ENCODE measurements at places on chromosomes 7 and 10.

GRCh38 chr7:95716357-95717122 is 55.8 kb upstream of the DYNC1I1 start:
- no peak for DNase-seq

GRCh38 chr10:36578306-36578705 is 547.1 kb upstream of the ANKRD30A start:
- DNase-seq: no peak

DNA sequence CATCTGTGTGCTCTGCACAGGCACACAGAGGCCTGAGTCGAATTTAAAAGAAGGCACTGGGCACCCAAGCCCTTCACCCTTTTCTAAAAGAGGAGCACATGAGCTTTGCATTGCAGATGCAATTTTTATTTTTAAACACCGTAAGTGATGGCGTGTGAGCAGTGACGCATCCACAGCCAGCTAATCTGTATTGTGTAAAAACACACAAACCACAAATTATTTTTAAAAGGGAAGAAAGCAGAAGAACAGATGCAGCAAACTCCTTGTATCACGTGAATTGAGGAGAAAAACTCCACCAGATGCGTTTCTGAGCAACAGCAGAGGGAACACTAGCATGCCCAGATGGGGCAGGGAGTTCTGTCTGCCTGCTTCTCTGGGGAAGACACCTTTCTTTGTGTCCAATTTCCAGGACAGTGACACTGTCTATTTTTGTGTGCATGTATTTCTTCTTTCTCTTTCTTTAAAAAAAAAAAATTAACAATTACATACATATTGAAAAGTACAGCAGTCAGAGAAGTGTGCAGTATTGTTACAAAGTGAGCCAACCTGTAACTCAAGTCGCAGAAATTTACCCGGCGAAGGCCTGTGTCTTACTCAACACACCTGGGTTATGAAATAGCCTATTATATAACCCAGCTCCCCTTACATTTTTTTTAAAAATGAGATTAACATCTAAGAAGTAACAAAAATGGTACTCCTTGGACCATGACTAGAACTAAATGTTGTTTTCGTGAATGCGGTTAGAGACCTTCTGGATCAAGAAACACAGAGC is 39.2 kb downstream of the EEPD1 start:
- no peak for DNase-seq

- DNase-seq: no peak
These were observed 589.0 kb downstream of the NXPH1 start for GRCh38 chr7:9022456-9022855.

- no peak for DNase-seq
These were observed 309.7 kb downstream of the CTNNA3 start for GRCh38 chr10:67386260-67386659.

- DNase-seq: no peak
These were observed 44.3 kb downstream of the SORBS1 start for GRCh38 chr10:95516774-95517373.

DNA sequence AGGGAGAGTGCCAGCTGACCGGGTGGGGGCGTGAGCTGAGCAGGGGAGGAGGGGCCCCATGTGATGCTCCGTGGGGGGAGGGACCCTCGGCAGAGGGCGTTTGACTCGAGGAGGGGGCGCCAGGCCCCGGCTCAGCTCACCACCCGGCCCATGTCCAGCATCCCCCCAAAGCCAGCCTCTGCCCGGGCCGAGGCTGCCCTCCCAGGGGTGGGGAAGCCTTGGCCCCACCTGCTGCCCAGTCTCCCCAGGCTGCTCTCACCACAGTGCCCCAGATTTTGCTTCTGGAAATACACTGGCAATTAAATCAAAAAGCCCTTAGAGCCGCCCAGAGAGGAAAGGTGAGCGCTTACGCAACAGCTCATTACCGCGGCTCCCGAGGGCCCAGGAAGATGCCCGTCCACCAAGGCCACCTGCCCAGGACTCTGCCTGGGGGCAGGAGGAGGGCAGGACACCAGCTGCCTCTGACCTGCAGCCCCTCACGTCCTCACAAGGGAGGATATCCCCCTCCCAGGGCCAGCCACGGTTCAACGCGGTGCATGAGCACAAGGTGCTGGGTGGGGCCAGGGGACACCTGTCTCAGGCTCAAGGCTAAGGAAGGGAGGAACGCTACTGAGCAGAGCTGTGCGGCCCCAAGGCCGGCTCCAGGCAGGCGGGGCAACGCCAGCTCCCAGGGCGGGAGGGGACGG is 70.0 kb upstream of the INPP5A start:
- DNase-seq: no peak

- DNase-seq: no peak
These were observed 633.9 kb upstream of the POT1 start for GRCh38 chr7:125563557-125563956.

GRCh38 chr10:7984896-7985295 is 69.6 kb upstream of the GATA3 start:
- DNase-seq: no peak

- DNase-seq: no peak
These were observed 266 bp upstream of the STMP1 start for GRCh38 chr7:135662123-135662372.

DNA sequence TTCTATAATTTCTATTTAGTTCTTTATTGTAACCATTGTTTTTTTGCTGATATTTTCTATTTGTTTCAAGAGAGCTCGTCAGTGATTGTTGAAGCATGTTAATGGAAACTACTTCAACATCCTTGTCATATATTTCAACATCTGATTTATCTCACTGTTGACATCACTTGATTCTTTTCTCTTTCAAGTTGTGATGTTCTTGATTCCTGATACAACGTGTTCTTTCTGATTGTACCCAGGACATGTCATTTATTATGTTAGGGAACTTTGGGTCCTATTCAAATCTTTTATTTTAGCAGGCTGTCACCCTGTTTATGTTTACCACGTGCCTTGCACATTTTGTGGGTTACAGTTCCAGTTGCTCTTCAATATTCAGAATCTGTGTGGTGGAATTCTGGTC is 79.8 kb upstream of the RSU1 start:
- no peak for DNase-seq

- no peak for DNase-seq
These were observed 124.1 kb downstream of the MAD1L1 start for GRCh38 chr7:2108501-2109250.

GRCh38 chr7:25385506-25386136 is 157.3 kb upstream of the NPVF start:
- no peak for DNase-seq

DNA sequence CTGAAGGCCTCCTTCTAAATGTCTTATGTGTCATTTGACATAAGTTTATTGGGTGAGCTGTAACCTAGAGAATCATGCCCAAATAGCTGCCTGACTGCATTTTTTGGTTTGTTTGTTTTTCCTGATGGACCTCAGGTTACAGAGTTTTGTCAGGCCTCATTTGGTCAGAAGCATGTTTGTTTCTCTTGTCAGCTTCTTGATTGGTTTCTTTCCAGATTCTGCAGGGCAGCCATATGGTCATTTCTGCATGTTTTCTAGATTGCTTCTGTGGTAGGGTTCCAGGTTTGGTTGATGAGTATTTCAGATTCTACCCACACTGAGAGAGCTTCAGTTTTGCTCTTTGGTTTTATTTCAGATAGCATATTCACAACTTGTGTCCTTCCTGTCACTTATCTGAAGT is 28.0 kb downstream of the GLCCI1 start:
- DNase-seq: no peak

- DNase-seq: no peak
These were observed 73.5 kb upstream of the RSU1 start for GRCh38 chr10:16890691-16891090.

GRCh38 chr7:102823390-102824119 is 74.8 kb downstream of the FAM185A start:
- DNase-seq: no peak

GRCh38 chr10:76883596-76883995 is 754.0 kb downstream of the KCNMA1 start:
- no peak for DNase-seq

DNA sequence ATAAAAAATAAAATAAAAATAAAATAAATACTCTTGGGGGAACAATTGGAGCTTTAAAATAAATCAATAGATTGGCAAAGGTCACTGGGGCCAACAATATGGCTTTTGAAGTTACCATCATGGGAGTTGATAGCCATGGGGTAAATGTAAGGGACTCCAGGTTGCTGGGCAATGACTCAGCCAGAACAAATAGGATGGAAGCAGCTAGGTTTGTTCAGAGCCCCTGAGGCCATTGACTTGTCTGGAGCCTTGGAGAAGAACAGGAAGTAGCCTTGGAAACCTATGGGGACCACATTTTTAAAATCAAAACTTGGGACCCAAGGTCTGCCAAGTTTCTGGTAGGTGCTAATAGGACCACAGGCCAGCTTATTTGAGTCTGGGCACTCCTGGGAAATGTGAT is 20.2 kb upstream of the FRA10AC1 start:
- DNase-seq: no peak

DNA sequence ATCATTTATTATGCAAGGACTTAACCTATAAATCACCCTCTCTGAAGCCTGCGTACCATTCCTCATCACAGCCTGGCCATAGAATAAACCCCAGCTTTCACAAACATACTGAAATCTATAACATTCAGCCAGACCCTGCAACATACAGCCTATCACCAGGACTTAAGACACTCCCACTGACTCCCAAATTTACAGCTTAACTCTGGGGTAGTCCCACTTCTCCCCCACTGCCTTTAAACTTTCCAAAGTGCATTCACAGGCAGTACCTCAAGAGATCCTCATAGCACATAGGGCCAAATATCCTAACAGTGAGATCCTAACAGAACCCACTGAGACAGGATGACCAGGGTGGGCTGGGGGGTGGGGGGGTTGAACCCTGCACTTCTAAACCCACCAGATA is 3.5 kb downstream of the LDB1 start:
- no peak for DNase-seq

DNA sequence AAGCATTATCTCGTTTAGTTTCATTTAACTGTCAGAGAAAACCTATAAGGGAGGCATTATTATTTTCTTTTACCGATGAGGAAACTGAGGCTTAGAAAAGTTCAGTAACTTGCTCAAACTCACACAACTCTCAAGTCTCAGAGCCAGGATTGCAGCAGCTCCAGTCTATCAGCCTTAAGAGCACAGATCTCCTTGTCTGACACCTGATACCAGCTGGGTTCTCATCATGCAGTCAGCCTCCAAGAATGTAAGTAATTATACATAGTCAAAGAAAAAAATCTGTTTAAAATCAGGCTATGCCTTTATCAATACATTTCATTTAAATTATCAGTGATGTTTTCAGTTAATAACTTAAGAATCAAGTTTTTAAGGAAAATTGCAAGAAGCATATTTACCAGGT is 236.6 kb upstream of the TCF7L2 start:
- no peak for DNase-seq

GRCh38 chr10:123480845-123481244 is 185.3 kb upstream of the GPR26 start:
- no peak for DNase-seq

DNA sequence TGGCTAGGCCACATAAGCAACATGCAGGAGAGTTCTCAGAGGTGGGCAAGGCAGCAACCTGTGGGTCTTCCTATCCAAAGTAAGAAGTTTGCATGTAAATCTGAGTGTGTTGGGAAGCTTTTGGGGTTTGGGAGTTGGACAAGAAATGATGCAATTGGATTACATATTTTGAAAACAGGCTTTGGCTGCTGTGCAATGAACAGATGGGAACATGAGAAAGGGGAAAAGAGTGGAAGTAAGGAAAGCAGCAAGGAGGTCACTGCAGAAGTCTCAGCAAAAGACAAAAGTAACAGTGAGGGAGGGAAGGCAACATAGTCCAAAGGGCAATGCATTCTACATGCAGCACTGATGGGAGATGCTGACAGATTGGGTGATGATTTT is 61.1 kb upstream of the C10orf90 start:
- DNase-seq: no peak

DNA sequence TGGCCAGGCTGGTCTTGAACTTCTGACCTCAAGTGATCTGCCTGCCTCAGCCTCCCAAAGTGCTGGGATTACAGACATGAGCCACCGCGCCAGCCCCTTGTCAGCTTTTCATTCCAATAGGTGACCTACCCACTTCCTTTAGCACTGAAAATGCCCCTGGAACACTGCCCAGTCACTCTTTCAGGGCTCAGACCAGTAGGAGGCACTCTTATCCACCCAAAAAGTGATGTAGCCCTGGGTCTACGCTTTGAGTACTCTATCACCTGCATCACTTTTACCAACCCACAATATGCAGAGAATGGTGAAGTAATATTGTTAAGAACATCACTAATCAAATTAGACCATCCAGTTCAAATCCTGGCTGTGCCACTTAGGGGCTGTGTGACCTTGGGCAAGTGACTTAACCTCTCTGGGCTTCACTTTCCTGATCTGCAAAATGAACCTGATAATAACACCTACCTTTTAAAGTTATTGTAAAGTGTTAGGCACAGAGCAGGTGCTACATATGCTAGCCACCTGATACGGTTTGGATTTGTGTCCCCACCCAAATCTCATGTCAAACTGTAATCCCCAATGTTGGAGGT is 5.2 kb downstream of the CALN1 start:
- no peak for DNase-seq

DNA sequence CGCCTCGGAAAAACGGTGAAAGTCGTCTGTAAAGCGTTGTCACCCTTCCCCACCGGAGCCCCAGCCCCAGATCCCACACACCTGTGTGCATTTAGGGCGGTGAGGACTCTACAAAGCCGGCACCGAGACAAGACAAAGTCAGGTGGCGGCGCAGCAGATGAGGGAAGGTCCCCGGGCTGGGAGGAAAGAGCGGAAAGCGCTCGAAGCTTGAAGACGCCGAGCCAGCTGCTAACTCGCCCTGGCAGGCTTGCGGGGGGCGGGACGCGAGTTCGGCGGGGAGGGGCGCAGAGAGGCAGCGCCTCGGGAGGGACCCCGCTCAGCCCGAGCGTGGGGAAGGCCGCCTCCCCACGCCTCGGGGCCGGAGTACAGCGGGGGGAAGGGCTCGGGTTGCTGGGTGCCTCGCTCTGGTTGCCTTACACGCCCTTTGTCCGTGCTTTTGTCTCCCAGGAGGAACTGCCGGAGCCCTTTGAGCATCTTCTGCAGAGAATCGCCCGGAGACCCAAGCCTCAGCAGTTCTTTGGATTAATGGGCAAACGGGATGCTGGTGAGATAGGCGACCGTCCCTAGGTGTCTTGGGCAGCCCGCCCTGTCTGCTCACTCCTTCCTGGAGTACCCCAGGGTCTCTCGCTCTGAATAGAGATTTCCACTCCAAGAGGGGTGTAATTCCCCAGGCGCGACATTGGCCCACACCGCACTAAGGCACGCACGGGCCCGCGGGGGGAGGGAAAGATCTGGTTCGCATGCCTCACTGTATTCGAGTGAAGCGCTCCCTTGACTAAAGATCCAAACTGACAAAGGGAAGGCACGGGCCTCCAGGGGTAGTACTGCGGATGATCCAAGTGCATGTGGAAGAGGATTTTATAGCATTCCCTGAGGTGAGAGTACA is 1.6 kb downstream of the TAC1 start:
- DNase-seq: no peak
